ENCODE measurements at places on chromosomes 4 and X. TPM values are rescaled to one million over a fixed set of nuclear protein-coding genes. Genes with fewer than 3 reads are reported as not detected.
A peak's percentile ranks its signal among the peaks of the same experiment; 100 is the strongest.

Gene SYP
- 3.9 TPM for polyA plus RNA-seq

Gene ERCC6L
- 0.62 TPM for polyA plus RNA-seq

Gene THOC2
- 38.1 TPM for polyA plus RNA-seq

Gene GPC3
- polyA plus RNA-seq: 0.46 TPM

DNA sequence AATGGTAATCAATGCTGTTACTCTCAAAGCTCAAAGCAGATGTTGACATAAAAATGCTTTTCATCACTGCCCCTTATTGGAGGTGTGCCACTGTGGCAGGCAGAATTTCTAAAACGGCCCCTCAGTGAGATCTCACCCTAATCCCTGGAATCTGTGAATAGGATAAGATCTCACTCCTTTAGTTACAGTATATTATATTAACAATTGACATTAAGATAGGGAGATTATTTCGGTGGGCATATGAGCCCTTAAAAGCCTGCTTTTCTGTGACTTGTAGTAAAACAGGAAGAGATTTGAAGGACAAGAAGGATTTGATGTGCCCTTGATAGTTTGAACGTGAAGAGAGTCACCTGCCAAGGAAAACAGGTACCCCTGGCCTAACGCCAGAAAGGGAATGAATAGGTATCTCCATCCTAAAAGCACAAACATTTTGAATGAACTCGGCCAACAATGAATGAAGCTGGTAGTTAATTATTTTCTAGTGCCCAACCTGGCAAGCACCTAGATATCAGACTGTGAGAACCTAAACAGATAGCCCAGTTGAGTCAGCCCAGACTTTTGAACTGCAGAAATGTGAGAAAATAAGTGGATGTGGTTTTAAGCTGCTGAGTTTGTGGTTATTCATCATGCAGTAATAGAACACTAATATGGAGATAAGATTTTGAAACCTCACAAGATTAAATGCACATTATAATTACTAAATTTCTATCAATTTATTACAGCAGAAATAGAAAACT lies 881.6 kb downstream of the PCDH18 start:
- peak; percentile 49 for DNase-seq

DNA sequence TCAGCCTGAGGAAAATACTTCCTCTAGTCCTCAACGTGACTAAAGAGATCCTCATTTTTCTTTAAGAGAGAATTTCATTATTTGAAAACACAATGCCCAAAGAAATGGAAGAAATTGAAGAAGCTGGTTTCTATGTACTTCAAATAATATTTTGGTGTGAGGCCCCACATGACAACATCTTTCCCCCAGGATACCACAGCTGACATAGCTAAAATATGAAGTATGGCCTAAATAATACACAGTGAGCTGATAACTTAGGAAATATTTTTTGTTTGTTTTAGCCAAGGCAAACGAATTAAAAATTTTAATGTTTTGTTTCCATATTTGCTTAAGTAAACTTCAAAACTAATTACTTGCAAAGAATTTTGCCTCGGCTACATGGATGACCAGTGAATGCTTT lies 149.2 kb downstream of the CBR4 start:
- no peak for DNase-seq

- no peak for DNase-seq
Measured at GRCh38 chr4:124883632-124884031, 171.1 kb upstream of the ANKRD50 start.

DNA sequence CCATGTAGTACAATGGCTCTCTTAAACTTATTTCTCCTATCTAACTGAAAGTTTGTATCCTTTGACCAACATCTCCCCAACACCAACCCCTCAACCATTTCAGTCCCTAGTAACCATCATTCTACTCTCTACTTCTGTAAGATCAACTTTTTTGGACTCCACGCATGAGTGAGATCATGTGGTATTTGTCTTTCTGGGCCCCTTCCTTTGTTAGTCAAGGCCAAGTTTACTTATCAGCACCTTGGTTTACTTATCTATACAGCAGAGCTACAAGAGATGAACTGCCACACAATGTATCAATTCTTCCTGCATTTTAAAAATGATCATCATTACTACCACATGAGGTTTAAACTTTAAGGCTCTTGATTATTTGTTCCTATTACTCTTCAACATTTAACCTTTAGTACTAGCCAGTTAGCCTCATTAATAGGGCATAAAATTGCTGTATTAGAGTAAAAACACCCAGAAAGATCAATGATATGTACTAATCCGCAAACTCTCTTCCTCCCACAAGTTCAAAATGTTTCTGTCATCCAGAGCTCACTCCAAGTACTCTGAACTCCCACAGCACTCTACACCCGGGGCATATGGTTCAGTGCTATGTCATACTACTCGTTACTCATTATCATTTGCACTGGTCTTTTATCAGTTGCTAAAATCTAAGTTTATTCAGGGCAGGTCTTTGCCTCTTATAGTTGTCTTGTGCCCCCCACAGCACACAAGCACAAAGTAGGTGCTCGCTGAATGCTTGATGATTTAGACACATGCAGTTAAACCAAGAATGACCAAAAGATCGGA lies 145.7 kb upstream of the ADAMTS3 start:
- DNase-seq: no peak

DNA sequence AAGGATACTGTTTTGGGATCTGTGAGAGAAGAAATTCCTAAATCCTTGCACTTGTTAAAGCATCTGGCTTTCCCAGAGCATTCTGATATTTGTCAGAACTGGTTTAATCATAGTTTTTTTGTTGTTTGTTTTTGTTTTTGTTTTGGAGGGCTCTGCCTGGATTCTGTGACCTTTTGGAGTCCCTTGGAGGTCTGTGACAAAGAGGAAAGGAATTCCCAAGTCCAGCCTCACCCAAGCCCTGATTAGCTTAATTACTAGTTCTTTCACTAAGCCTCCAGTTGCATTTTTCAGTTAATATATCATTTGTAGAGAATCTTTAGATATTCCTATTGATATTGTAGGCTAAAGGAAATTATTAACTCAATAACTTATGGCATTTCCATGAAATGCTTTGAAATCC lies 711 bp downstream of the ACE2 start:
- no peak for DNase-seq

GRCh38 chrX:19003756-19004155 lies 19.8 kb upstream of the PHKA2 start:
- no peak for DNase-seq

DNA sequence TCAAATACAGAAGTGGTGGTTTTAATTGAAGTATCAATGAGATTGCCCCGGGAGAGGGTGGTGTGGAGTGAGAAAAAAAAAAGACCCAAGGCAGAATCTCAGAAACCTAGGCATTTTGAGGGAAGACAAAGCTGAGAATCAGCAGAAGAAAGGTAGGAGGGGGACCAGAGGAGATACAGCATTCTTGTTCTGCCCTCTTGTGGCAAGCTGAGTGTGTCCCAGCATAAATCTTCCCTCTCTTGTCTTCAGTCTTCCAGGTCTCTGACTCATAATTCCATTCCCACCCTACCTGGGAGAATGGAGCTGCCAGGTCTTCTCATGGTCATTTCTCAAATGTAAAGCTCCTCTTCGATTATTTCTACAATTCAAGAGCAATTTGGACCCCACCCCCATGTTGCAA lies 32.7 kb upstream of the MAGED1 start:
- DNase-seq: no peak

GRCh38 chrX:142068365-142068764 lies 136.7 kb downstream of the MAGEC2 start:
- DNase-seq: no peak

DNA sequence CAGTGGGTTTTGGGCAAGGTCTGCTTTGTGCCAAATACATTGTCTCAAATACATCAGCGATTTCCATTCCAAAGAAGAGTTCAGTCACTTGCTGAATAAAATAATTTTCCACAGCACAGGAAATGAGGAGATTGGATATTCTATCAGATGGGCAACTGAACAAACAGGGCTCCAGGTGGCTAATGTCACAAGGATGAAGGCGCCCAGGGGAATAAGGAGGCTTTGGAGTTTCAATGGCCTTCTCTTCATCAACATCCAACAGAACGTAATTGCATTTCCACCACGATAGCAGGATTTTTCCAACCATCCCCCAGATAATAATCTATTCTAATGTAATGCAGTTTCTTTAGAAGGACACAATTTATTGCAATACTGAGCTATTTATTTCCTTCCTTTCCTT lies 104.7 kb upstream of the KLHL13 start:
- DNase-seq: no peak

GRCh38 chr4:152784490-152785350 lies 5.0 kb downstream of the ARFIP1 start:
- no peak for DNase-seq

All from stomach (tissue), 19 donors.